Bronchial epithelial cell (primary cell): ENCODE measurements at places on chromosomes 7 and 10. TPM values are rescaled to one million over a fixed set of nuclear protein-coding genes. Genes with fewer than 3 reads are reported as not detected.

The SLC25A40 gene
- total RNA-seq, result 2.6 and 3.9 TPM in 2 replicates

The PNLIPRP1 gene
- total RNA-seq, result not detected in 2 replicates

The PTPRN2 gene
- total RNA-seq, result 1.1 and 2.8 TPM in 2 replicates

The PARD3 gene
- 78.2 and 98.2 TPM in 2 replicates for total RNA-seq

The VSTM2A gene
- not detected in 2 replicates for total RNA-seq

The PIP gene
- total RNA-seq, result not detected in 2 replicates

The ASAH2 gene
- 0.77 and 1.6 TPM in 2 replicates for total RNA-seq

The PALD1 gene
- 0.13 TPM in 1 of 2 replicates, not detected in the other for total RNA-seq

The GARIN1A gene
- total RNA-seq, result under 0.01 and 0.51 TPM in 2 replicates

The ZP3 gene
- total RNA-seq, result 12.8 and 26.1 TPM in 2 replicates

The FAM171A1 gene
- 2.6 TPM in 2 replicates for total RNA-seq

The TRIM73 gene
- 0.38 and 0.79 TPM in 2 replicates for total RNA-seq

The TMEM26 gene
- total RNA-seq, result under 0.01 TPM in 1 of 2 replicates, not detected in the other

The C10orf67 gene
- 0.26 TPM in 1 of 2 replicates, not detected in the other for total RNA-seq

The LIPF gene
- total RNA-seq, result not detected in 2 replicates

The TYW1B gene
- 2.6 and 3.2 TPM in 2 replicates for total RNA-seq

The CRHR2 gene
- not detected in 2 replicates for total RNA-seq

The ANLN gene
- 1.2 and 2.4 TPM in 2 replicates for total RNA-seq

The TSPAN13 gene
- 32.6 and 41.6 TPM in 2 replicates for total RNA-seq

The BMPER gene
- 0.13 and 0.26 TPM in 2 replicates for total RNA-seq

The NRAP gene
- not detected in 2 replicates for total RNA-seq

The CUZD1 gene
- 0.51 and 0.79 TPM in 2 replicates for total RNA-seq

The CNPY1 gene
- not detected in 2 replicates for total RNA-seq

The TEX47 gene
- total RNA-seq, result not detected in 2 replicates

The HKDC1 gene
- total RNA-seq, result 3.9 and 12.7 TPM in 2 replicates

The CABCOCO1 gene
- total RNA-seq, result not detected in 2 replicates

The A1CF gene
- total RNA-seq, result not detected in 2 replicates

The TFPI2 gene
- total RNA-seq, result 2.8 and 8.7 TPM in 2 replicates

The C7orf57 gene
- 0.53 and 2.4 TPM in 2 replicates for total RNA-seq

The EPDR1 gene
- total RNA-seq, result 2.2 and 5.3 TPM in 2 replicates

The PFKFB3 gene
- total RNA-seq, result 18.7 and 37.0 TPM in 2 replicates

The SLC18A3 gene
- not detected in 2 replicates for total RNA-seq

The PAX4 gene
- total RNA-seq, result not detected in 2 replicates

The ADRB1 gene
- total RNA-seq, result 1.8 and 2.2 TPM in 2 replicates

The BZW2 gene
- 61.8 and 91.4 TPM in 2 replicates for total RNA-seq

The MALRD1 gene
- total RNA-seq, result not detected in 2 replicates

The LSM5 gene
- total RNA-seq, result 11.3 and 13.8 TPM in 2 replicates

The HACD1 gene
- total RNA-seq, result 22.1 and 24.6 TPM in 2 replicates

The XRCC2 gene
- 0.26 TPM in 2 replicates for total RNA-seq

The SLC16A12 gene
- total RNA-seq, result not detected in 2 replicates

The RPEL1 gene
- total RNA-seq, result under 0.01 and 0.13 TPM in 2 replicates

The RADIL gene
- under 0.01 TPM in 1 of 2 replicates, not detected in the other for total RNA-seq

The RBP3 gene
- total RNA-seq, result not detected in 2 replicates

The KCNIP2 gene
- total RNA-seq, result 0.51 TPM in 1 of 2 replicates, not detected in the other

The TBRG4 gene
- total RNA-seq, result 78.7 and 90.3 TPM in 2 replicates

The HERC4 gene
- 34.6 and 37.9 TPM in 2 replicates for total RNA-seq

The DPYSL4 gene
- 0.13 and 0.26 TPM in 2 replicates for total RNA-seq

The CC2D2B gene
- total RNA-seq, result not detected in 2 replicates

The EBLN1 gene
- not detected in 2 replicates for total RNA-seq

The MYL10 gene
- total RNA-seq, result not detected in 2 replicates

The CREB5 gene
- 2.1 and 7.3 TPM in 2 replicates for total RNA-seq

The PTPN20 gene
- 2.1 and 2.9 TPM in 2 replicates for total RNA-seq

The FAM180A gene
- total RNA-seq, result 0.26 TPM in 1 of 2 replicates, not detected in the other

The EVX1 gene
- total RNA-seq, result not detected in 2 replicates

The LRRD1 gene
- 0.13 TPM in 1 of 2 replicates, not detected in the other for total RNA-seq

The CYP2E1 gene
- under 0.01 and 0.26 TPM in 2 replicates for total RNA-seq

The RRP12 gene
- total RNA-seq, result 28.0 and 35.3 TPM in 2 replicates
